ENCODE measurements at places on chromosomes 4 and X.

- no peak for DNase-seq
Measured at GRCh38 chr4:124092541-124092984, 620.0 kb downstream of the ANKRD50 start.

DNA sequence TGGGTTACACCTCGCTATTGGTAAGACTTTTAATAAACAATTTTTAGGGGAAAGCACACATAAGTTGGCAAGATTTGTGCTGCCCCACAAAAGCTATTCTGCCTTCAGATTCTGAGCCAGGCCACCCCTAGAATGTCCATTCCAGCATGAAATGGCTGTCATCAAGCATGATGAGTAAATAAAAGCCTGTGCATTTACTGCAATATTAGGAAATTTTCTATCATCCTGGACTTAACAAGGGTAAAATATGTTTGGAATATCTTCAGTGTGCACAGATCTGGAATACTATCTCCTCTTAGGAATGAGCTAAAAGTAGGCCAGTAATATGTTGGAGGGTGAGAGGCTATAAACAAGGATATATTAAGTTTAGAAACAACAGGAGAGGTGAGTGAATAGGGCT, 510.9 kb downstream of the ANKRD50 start:
- no peak for DNase-seq

DNA sequence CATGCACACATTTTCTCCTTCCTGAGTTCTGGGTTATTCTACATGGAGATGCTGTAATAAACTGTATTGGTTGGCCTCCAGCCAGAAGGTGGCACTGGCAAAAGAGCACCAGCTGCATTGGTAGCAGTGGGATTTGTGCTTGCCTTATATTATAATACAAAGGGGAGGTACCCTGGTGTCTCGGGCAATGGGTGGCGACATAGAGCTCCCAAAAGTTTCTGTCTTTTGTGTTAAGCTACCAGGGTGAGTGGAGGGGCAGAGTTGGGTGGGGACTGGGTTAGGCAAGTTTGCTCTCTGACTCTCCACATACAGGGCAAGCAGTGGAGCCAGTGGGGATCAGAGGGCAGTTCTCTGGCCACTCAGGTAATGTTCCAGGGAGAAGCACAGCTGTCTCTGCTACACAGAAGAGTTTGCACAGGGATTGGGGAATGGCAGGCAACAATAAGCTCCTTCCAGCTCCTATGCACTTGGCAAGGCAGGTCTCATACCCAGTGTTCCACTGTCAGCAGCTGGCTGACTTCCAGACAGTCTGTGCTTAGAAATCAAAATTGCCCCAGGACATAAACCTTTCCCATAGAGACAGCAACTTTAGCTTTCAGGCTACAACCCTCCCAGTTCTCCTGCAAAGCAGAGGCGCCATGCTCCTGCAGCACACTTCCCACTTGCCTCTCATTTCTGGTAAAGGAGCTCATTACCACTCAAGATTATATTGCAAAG, 463.9 kb upstream of the PCDH7 start:
- no peak for DNase-seq

DNA sequence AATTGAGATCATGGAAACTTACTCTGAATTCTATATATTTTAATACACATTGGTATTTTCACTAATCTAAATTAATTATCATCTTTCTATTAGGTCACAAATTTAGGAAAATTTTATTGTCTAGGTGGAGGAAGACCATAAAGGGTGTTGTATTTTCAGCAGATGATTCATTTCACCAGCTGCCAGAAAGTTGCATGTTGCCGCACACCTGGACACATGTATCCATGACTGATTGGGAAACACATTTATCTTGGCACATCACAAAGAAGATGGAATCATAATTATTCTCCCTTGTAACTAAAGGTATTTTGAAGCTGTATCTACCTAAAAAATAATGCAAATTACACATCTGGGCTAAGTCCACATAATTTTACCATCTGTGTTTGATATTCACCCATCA, 33.1 kb downstream of the SLC7A11 start:
- DNase-seq: no peak

- no peak for DNase-seq
Measured at GRCh38 chrX:53184836-53185235, 40.2 kb downstream of the KDM5C start.

DNA sequence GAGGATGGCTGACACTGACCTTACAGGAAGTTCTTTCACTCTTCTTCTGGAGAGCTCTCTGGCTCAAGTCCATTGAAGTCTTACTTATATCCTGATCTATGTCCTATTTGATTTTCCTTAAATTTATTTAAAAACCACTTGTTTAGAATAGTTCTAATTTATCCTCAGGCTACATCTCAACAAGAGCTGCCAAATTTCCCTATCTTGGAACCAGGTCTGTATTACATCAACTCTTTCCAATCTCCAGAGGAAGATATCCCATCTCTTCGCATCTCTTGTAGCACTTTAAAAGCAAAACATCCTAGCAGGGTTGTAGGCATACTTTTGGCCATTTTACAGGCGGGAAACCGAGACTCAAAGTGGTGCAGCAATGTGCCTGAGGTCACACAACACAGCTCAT, 290.5 kb upstream of the TEX13C start:
- DNase-seq: no peak
